Osteocyte (in vitro differentiated cells): ENCODE measurements at places on chromosomes 13 and 19.

DNA sequence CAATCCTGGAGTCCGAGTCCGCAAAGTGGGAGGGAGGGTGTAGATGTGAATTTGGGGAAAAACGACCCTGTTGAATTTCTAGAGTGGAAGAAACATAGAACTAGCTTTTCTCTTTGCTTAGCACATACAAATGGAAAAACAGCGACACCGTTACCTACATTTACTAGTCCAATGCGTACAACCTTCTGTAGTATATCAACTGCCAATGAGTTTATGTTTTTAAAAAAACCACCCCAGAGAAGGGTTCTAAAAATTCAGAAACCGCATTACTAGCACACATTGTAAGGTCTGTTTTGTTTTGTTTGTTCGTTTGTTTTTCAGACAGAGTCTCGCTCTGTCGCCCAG is 332 bp upstream of the SUPT20H start:
- peak overlapping the region; percentile 97 for H3K27ac ChIP-seq
- peaks cover 2% of the 10 kb centered on the region for H3K36me3 ChIP-seq
- H3K4me3 ChIP-seq: peak overlapping the region; percentile 88
- no peak for DNase-seq
- H3K4me1 ChIP-seq: peaks cover 22% of the 10 kb centered on the region

DNA sequence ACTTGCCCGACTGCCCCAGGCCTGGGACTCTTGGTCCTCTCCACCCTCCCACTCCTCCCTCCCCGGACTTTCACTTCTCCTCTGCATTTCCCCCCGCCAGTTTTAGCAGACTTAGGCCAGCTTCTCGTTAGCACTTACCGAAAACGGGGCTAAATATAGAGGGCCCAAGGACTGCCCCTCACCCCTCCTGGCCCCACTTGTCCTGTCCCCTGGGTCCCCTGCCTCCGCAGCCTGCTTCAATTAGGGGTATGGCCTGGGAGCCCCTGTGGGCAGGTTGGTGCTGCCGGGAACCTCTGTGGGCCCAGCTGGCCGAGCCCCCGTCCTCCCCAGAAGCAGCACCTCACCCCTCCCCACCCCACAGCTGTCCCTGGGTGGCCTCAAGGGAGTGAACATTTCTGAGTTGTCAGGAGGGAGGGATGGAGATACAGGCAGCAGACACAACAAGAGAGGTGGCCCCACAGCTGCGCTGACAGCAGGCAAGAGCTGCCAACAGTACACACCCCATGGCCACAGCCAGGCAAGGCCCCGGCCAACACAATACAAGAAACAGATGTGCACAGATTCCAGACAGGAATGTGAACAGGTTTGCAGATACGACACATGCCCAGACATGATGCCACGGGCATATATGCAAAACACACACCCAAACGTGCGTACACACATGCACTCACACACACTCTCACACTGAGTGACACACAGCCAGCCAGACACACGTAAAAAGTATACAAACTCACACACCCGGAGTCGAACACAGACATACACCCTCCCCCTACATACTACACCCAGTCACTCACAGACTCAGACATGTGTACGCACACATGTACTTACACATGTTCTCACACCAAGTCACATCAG is 2.6 kb downstream of the POU2F2 start:
- H3K27me3 ChIP-seq: peaks cover 4% of the 10 kb centered on the region
- no peak for DNase-seq
- no peak overlapping the region for H3K27ac ChIP-seq
- H3K4me3 ChIP-seq: no peak overlapping the region
- H3K36me3 ChIP-seq: no peaks in the 10 kb centered on the region
- H3K4me1 ChIP-seq: peaks cover 17% of the 10 kb centered on the region

DNA sequence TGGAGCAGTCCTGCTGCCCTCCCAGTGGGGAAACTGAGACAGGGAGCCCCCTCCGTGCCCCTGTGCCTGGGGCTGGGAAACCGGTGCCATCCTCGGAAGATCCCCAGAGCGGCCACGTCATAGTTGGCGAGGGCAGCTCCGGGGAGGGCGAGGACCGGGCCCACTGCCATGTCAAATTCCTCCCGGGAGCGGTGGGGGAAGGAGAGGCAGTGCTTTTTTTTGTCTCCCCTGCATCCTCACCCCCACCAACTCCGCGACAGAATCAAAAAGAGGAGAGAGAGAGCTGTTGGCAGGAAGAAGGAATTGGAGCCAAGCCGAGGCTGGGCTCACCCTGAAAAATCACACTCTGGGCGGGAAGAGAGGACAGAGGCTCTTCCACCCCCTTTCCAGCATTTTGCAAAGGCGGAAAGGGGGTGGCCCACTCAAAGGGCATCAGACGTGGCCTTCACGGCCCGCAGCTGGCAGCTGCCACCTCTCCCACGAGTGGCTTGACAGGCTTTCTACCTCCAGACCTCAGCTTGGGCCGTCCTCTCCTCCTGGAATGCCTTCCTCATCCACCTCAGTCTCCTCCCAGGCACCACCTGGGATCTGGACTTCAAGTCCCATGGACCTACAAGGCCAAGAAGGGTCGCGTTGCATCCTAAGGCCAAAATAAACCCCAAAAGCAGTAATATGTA is 19.6 kb upstream of the NFIC start:
- peaks cover 7% of the 10 kb centered on the region for H3K27me3 ChIP-seq
- H3K4me3 ChIP-seq: no peak overlapping the region
- peaks cover 9% of the 10 kb centered on the region for H3K4me1 ChIP-seq
- DNase-seq: peak; percentile 86
- no peak overlapping the region for H3K27ac ChIP-seq

DNA sequence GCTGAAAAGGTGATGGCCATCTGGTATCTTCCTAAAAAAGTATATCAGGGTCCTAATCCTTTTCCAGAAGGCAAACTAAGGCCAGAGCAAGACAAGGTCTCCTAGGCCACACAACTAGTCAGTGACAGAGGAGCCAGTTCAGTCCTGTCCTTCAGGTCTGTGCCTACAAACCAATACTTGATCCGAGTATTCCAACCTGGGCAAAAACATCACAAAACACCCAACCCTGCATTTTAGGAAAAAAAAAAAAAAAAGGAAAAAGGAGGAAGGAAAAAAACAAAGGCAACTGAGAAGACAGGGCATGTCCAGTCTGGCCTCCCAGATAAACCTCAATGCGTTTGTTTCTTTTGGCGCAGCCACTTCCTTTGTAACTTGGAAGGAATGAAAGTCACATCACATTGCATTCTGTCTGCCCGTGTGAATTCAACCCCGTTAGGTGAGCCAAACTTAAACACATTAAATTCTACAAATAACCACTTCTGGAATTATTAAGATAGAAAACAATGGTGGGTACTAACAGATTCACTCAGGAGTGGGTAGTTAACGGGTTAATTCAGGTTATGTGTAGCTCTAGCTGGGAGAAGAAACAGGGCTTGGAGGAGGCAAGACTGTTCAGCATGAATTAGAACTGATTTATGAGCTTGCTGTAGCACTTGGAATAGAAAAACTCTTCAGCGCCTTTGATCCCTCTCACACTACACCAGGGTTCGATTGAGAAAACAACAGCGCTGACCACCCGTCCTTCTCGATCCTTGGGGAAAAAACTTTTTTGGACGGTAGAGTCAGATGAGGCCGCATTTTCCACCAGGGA is 43.0 kb upstream of the HNRNPA1L2 start:
- H3K27ac ChIP-seq: peak overlapping the region; percentile 77
- H3K36me3 ChIP-seq: no peaks in the 10 kb centered on the region
- no peaks in the 10 kb centered on the region for H3K27me3 ChIP-seq
- peaks cover 23% of the 10 kb centered on the region for H3K4me1 ChIP-seq
- DNase-seq: no peak
- peak overlapping the region; percentile 79 for H3K4me3 ChIP-seq

- H3K36me3 ChIP-seq: no peaks in the 10 kb centered on the region
- H3K4me1 ChIP-seq: no peaks in the 10 kb centered on the region
- DNase-seq: no peak
- H3K27me3 ChIP-seq: peaks cover 64% of the 10 kb centered on the region
- H3K4me3 ChIP-seq: no peak overlapping the region
- no peak overlapping the region for H3K27ac ChIP-seq
Observed at GRCh38 chr13:27905650-27906049, 14.2 kb upstream of the PDX1 start.
